ENCODE measurements at places on chromosomes 3 and 15.

- no peaks in the 10 kb centered on the region for H3K27me3 ChIP-seq
- no peaks in the 10 kb centered on the region for H3K36me3 ChIP-seq
- H3K27ac ChIP-seq, result no peak overlapping the region
- DNase-seq, result peak; percentile 35
- H3K4me1 ChIP-seq, result no peaks in the 10 kb centered on the region
- H3K4me3 ChIP-seq, result no peak overlapping the region
These were observed 65.4 kb downstream of the KCNH8 start for GRCh38 chr3:19213603-19214220.

DNA sequence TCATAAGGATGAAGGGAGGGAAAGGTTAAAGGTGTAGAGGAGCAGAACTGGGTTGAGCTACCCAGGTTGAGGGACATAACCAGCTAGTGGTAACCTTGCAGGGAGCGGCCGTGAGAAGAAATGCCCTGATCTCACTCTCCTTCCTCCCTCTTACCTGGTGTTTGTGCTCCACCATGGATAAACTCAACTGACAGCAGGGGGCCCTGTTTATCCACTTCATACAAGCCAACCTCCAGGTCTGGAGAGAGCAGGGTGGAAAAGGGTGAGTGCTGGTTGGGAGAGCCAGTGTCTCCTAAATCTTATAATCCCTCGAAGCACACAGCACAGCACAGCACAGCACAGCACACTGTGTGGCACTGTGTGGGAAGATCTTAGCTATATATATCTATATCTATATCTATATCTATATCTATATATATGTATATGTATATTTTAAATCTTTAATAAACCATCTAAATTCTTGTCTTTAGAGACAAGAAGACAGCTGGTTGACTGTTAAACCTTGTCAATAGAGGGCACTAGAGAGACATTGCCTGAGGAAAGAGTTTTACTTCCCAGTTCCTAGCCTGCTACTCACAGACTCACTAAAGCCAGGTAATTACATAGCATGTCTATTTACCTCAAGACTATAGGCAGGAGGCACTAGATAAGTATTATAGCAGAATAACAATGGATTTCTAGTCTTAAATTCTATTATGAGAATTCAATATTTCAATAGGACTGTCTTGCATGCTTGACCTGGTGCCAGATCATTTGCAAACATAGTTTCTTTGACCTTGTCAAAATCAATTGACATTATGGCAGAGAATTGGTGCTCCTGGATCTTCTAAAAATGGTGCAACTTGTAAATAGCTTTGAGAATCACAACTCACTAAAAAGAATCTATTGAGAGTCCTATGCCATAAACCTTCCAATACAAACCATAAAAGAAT is 21.7 kb upstream of the FMN1 start:
- DNase-seq, result peak; percentile 51
- no peaks in the 10 kb centered on the region for H3K4me1 ChIP-seq
- no peaks in the 10 kb centered on the region for H3K36me3 ChIP-seq

DNA sequence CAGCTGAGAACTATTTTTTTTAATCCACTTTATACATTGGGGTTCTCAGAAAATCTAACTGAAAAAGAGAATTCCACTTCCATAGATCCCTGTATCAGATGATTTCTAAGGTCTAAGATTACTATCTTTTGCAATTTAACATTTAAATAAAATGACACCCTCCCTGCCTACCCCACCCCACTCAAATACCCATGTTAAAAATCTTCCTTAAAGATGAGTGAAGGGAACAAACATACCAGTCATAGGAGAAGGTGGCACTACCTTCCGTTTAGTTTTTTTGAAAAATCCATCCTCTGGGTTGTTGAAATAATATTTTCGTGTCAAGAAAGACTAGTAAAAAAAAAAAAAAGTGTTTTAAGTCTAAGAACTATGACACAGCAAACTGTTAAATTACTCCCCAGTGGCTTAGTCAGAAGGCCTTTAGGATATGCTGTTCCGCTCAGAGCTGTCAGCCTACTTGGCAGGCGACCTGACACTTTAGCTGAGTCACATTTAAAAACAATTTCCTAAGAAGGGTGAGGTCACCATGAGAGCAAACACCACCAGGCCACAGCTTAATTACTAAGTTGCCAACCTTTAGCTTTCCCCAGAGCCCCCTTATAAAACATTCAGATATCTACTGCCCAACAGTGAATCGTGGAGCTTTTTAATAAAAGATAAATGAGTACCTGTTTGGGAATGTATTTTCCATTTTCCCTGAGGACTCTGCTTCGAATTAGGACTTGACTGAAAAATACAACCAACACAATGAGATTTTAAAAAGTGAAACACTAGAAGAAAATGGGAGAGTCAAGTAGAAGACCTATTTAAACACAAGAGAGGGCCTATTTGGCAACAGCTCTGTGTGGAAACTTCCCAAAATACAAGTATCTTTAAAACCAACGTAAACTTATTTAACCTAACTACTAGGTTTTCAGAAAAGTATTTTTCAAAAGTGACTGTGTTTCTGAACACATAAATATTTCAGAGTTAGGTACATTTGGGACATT is 9.6 kb downstream of the EMC3 start:
- H3K27ac ChIP-seq, result no peak overlapping the region
- no peaks in the 10 kb centered on the region for H3K27me3 ChIP-seq
- H3K4me1 ChIP-seq, result no peaks in the 10 kb centered on the region
- H3K36me3 ChIP-seq, result peaks cover 10% of the 10 kb centered on the region
- no peak for DNase-seq

- DNase-seq, result peak; percentile 19
- no peak overlapping the region for H3K4me3 ChIP-seq
- no peak overlapping the region for H3K27ac ChIP-seq
- no peaks in the 10 kb centered on the region for H3K27me3 ChIP-seq
These were observed 32.5 kb downstream of the ARHGEF3 start for GRCh38 chr3:56769116-56769707.

DNA sequence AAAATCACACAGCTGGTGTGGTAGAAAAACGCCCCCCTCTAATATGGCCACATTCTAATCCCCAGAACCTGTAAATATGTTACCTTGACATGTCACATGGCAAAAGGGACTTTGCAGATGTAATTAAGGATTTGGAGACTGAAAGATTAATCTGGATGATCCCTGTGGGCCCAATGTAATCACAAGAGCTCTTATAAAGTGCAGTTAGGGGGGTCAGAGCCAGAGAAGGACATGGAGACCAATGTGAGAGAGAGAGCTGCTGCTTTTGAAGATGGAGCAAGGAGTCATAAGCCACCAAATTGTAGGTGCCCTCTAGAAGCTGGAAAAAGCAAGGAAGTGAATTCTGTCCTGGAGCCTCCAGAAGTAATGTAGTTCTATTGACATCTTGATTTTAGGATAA is 152.6 kb downstream of the PEX5L start:
- no peak overlapping the region for H3K27ac ChIP-seq
- peaks cover 57% of the 10 kb centered on the region for H3K4me1 ChIP-seq
- H3K4me3 ChIP-seq, result no peak overlapping the region
- H3K27me3 ChIP-seq, result no peaks in the 10 kb centered on the region

DNA sequence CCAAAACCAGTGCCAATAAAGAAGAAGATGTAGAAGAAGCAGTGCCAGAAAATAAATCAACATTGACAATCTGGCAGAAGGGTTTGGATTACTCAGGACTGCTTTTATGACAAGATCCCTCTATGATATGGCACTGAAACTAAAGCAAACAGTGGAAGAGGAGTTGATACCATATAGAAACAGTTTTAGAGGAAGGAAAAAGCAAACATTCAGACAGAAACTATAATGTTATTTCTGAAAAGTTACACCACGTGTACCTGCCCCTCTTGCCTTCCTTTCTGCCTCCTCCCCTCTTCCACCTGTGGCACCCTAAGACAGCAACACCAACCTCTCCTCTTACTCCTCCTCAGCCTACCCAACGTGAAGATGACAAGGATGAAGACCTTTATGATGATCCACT is 63.0 kb downstream of the SFMBT1 start:
- no peak for DNase-seq
- no peaks in the 10 kb centered on the region for H3K36me3 ChIP-seq
- H3K4me3 ChIP-seq, result no peak overlapping the region
- H3K27ac ChIP-seq, result no peak overlapping the region

- H3K4me1 ChIP-seq, result peaks cover 8% of the 10 kb centered on the region
- H3K36me3 ChIP-seq, result no peaks in the 10 kb centered on the region
- no peak overlapping the region for H3K27ac ChIP-seq
- no peak for DNase-seq
- H3K27me3 ChIP-seq, result no peaks in the 10 kb centered on the region
These were observed 111.2 kb downstream of the LSM3 start for GRCh38 chr3:14289590-14290461.

GRCh38 chr3:152508705-152509104 is 240.0 kb downstream of the MBNL1 start:
- no peak overlapping the region for H3K27ac ChIP-seq
- no peaks in the 10 kb centered on the region for H3K4me1 ChIP-seq
- DNase-seq, result no peak
- H3K36me3 ChIP-seq, result no peaks in the 10 kb centered on the region
- H3K27me3 ChIP-seq, result no peaks in the 10 kb centered on the region

DNA sequence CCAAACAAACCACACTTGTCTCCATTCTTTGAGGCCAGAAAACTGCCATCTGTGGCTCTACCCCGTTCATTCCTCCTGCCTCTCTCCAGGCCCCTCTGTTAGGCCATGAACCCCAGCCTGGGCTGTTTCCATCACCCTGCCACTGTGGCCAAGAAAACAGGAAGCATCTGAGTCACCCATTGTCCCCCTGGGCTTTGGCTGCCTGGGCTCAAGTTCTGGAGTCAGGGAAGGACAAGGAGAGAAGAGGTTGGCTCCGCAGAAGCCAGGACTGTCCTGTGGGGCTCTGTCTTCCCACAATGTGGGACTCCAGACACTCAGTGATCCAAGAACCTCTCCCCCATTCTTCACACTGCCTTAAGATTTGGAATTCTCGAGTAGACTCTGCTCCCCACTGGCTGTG is 14.8 kb upstream of the LCTL start:
- H3K4me1 ChIP-seq, result no peaks in the 10 kb centered on the region
- H3K27me3 ChIP-seq, result no peaks in the 10 kb centered on the region
- no peaks in the 10 kb centered on the region for H3K36me3 ChIP-seq
- no peak overlapping the region for H3K27ac ChIP-seq

GRCh38 chr15:35565901-35566300 is 19.9 kb upstream of the DPH6 start:
- no peaks in the 10 kb centered on the region for H3K36me3 ChIP-seq
- no peak overlapping the region for H3K27ac ChIP-seq
- DNase-seq, result no peak

DNA sequence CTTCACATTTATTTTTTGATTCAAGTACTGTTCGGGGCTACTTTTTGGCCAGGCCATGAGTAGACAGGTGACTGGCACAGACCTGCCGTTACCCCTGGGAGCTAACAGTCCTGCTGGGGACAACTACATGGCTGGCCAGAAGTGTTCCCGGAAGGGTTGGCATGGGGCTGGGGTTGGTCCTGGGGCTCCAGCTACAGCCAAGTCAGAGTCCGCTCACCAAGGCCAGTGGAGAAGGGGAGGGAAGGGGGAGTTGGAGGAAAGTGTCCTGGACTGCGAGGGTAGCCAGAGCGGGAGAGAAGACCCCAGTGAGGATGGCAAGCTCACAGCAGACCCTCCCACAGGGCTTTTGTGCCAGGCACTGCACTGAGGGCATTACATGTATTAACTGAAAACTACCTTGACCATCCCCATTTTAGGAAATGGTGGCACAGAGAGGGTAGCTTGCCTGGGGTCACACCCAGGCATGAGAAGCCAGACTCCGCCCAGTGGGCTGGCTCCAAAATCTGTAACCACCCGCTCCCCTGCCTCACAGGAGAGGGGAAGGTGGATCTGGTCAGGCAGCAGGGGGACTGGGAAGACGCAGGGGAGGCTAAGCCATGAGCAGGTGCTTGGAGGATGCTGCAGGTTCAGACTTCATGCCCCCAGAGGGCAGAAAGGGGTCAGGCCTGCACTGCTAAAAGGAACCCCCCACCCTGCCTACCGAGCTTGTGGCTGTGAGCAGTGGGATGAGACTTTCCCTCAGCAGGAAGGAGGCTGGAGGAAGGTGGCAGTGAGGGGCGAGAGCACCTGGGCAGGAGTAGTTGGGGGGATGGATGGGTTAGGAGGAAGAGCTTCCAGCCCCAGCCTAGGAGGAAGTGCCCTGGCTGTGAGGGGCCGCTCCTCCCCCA is 38.3 kb upstream of the ESYT3 start:
- no peak overlapping the region for H3K4me3 ChIP-seq
- DNase-seq, result no peak

DNA sequence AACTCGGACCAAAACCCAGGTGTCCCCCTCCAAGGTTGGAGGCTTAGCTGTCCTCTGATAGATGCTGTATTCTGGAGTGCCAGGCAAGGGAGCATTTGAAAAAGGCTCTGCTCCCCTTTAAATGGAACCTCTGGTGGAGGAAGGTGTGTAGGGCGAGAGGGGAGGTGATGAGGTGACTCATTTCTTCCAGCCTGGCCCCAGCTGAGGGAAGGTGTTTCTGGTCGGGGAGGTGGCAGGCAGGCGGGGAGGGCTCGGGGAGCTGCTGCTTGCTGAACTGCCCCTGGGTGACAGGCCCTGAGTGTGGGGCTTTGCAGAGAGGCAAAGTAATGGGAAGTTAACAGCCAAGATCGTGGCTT is 18.8 kb downstream of the PSTPIP1 start:
- H3K36me3 ChIP-seq, result no peaks in the 10 kb centered on the region
- peaks cover 6% of the 10 kb centered on the region for H3K4me1 ChIP-seq
- no peak overlapping the region for H3K4me3 ChIP-seq
- H3K27ac ChIP-seq, result no peak overlapping the region
- no peak for DNase-seq
- no peaks in the 10 kb centered on the region for H3K27me3 ChIP-seq

- H3K27me3 ChIP-seq, result no peaks in the 10 kb centered on the region
- no peaks in the 10 kb centered on the region for H3K36me3 ChIP-seq
- H3K27ac ChIP-seq, result no peak overlapping the region
- no peak for DNase-seq
- no peak overlapping the region for H3K4me3 ChIP-seq
These were observed 15.6 kb downstream of the LIMD1 start for GRCh38 chr3:45610119-45610518.

GRCh38 chr15:89307046-89307587 is 27.5 kb downstream of the POLG start:
- DNase-seq, result no peak
- H3K36me3 ChIP-seq, result peaks cover 3% of the 10 kb centered on the region
- no peaks in the 10 kb centered on the region for H3K27me3 ChIP-seq
- H3K4me3 ChIP-seq, result no peak overlapping the region

- no peaks in the 10 kb centered on the region for H3K27me3 ChIP-seq
- no peak overlapping the region for H3K4me3 ChIP-seq
- DNase-seq, result no peak
- H3K36me3 ChIP-seq, result no peaks in the 10 kb centered on the region
- H3K27ac ChIP-seq, result no peak overlapping the region
- no peaks in the 10 kb centered on the region for H3K4me1 ChIP-seq
These were observed 9.9 kb upstream of the GP9 start for GRCh38 chr3:129050556-129051295.

GRCh38 chr3:159609625-159610024 is 379.0 kb upstream of the IL12A start:
- H3K36me3 ChIP-seq, result no peaks in the 10 kb centered on the region
- H3K4me3 ChIP-seq, result no peak overlapping the region
- DNase-seq, result no peak
- H3K4me1 ChIP-seq, result no peaks in the 10 kb centered on the region
- H3K27me3 ChIP-seq, result no peaks in the 10 kb centered on the region

- H3K4me3 ChIP-seq, result no peak overlapping the region
- no peaks in the 10 kb centered on the region for H3K27me3 ChIP-seq
- no peaks in the 10 kb centered on the region for H3K4me1 ChIP-seq
- no peaks in the 10 kb centered on the region for H3K36me3 ChIP-seq
- no peak for DNase-seq
These were observed 406.2 kb downstream of the CNTN4 start for GRCh38 chr3:2504912-2505311.

- H3K27me3 ChIP-seq, result no peaks in the 10 kb centered on the region
- peaks cover 23% of the 10 kb centered on the region for H3K4me1 ChIP-seq
- no peak overlapping the region for H3K4me3 ChIP-seq
- DNase-seq, result no peak
- H3K27ac ChIP-seq, result no peak overlapping the region
These were observed 129.5 kb downstream of the ATP8B4 start for GRCh38 chr15:49989498-49989897.

All from neural progenitor cell (in vitro differentiated cells).